ENCODE measurements at places on chromosomes 2 and 18. TPM values are rescaled to one million over a fixed set of nuclear protein-coding genes. Genes with fewer than 3 reads are reported as not detected.

The NXPH2 gene
- polyA plus RNA-seq, result not detected

DNA sequence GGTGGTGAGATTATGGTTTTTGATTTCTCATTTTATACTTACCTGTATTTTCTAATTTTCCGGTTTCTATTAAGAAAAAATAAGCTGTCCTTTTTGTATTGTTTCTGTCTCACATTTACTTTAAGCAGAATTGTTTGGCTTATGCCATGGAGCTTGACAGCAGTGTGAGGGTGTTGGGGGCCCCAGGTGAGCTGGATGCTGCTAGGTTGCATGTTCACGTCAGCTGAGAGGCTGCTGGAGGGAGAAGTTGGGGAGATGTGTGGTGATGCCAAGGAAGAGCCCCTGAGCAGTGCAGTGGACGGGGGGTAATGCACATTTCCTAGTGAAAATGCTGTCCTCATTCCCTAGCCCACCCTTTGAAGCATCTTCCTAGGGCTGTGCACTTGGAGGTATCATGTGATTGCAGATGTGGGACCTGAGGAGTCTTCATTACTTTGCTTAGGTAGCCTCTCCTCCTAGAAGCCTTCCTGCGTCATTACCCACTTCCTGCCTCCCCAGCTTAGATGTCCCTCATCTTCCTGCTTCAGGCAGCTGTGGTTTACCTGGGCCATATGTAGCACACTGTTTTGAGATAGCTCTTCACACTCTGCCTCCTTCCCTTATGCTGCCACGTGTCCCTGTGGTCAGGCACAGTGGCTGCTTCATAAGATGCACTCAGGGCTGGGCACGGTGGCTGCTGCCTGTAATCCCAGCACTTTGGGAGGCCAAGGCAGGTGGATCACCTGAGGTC, 16.2 kb downstream of the ATG16L1 start:
- DNase-seq, result no peak

The ZCCHC2 gene
- polyA plus RNA-seq, result 11.7 TPM

DNA sequence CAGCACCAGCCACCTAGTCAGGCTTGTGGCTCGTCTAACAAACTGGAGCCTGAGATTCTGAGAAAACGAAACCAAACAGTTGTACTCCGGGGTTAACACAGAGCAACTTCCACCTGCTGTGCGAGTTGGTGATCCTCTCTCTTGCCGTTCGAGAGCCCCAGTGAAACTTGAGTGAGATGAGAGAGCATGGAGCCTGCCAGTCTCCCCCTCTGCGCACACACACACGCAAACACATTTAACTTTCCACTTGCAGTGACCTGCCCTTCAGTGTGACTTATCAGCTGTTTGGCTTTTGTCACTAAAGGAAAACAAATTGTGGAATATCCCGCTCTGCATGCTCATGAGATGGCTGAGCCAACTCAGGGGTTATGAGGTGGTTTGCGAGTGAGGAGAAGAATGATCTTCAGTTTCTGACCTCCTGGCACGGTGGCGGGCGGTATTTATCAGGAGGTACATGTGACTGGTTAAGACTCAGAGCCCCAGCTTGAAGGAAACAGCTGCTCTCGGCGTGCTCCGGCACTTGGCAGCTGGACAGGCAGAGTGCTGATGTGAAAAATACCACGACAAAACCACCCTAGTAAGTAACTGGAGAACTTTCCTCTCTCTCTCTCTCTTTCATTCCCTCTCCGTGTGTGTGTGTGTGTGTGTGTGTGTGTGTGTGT, at the start of gene RASGRP3:
Gene RASGRP3, plus strand, starts transcription at position 519 of the 662 bp plus-strand sequence. CDS start 38,488 bp downstream, outside the sequence.
- DNase-seq, result peak; percentile 94

DNA sequence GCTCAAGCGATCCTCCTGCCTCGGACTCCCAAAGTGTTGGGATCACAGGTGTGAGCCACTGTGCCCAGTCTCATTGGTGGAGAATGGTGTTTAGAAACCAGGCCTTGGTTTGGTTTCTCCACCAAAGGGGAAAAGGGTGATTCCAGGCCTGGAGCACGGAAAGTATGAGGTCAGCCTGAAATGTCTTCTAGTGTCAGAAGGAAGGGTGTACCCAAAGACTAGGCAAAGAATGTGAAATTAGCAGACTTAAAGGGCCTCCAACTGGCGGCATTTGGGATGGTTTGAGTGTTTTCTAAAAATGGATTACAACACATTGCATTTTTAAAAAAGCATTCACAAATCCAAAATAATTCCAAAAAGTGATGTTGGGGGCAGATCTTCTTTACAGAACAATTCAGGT, 139.6 kb downstream of the SH3BP4 start:
- no peak for DNase-seq

GRCh38 chr18:6482198-6482977, 67.7 kb upstream of the L3MBTL4 start:
- DNase-seq, result peak; percentile 90

- DNase-seq, result no peak
These were observed 147.6 kb downstream of the LDLRAD4 start for GRCh38 chr18:13366131-13366530.
